Activated T-helper 1 cell treated with Interleukin-2 at 50 U/mL for 16 hours (primary cell): ENCODE measurements at places on chromosomes 16 and 17.

DNA sequence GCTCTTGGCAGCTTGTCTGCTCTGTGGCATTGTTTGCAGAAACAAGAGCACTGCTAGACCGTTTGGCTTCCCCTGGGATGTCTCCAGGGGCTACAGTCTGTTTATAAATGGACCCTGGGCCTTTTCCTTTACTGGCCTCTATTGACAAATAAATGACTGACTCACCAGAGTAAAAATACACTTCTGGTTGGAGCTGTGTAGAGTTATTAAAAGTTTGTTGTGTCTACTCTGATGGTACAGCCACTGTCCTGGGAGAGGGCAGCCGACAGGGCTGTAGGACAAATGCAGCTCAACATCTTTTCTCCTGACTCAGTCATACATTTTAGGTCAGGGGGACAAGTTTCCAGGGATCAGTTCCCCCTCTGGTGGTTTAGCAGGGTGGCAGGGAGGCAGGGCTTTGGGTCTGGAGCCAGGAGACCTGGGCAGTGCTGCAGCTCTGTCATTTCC, 30.0 kb downstream of the FOXL1 start:
- no peak for DNase-seq

- DNase-seq: no peak
Observed at GRCh38 chr16:2785101-2785991, 2.0 kb downstream of the PRSS33 start.

DNA sequence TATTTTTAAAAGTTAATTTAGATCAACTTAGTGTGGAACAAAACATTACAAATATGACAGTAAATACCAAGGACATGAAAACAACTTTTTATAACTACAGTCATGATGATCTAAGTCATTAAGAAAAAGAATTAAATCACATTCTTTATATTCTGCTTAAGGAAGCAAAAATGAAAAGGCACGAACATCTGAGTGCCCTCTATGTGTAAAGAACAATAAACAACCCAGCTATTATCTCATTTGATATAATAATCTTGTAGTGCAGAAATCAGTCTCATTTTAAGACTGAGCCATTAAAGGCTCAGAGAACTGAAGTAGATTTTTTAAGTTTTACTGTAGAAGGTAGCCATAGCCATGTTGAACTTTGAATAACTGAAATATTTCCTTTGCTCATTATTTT, 13.4 kb downstream of the MYO1D start:
- DNase-seq: no peak

DNA sequence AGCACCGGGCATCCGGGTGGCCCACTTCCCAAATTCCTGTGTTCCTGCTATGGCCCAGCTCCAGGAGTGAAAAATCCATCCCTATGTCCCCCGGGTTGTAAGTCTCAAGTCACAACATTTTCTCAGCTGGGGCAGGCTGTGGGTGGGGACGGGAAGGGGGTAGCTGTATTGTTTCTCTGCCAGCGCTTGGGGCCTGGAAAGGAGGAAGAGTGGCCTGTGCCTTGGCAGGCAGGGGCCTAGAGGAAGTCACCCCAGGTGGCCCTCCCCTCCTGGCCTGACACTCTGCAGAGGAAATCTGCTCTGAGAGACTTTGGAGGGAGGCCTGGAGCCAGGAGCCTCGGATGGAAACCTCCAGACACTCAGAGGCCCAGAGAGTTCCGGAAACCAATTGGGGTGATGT, 10.6 kb upstream of the SCN4A start:
- no peak for DNase-seq
